ENCODE measurements at places on chromosomes 4 and X.

GRCh38 chr4:168995537-168996295 is 14.3 kb downstream of the CBR4 start:
- DNase-seq, result no peak

DNA sequence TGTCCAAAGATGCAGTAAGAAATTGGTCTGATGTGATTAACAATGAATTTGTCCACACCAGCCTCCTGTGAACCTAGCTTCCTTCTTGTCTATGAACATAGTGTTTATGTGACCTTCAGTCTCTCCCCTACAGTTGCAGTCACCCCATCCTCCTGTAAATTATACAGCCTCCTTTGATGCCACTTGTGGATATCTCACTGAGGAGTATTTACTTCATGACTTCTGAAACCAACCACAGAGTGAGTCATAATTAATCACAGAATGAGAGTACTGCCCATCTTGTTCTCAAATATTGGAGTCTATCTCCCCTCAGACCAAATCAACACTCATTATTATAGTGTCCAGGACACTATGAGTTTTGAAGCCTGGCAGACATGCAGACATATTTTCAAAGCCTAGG is 27.3 kb upstream of the XAGE2 start:
- no peak for DNase-seq

DNA sequence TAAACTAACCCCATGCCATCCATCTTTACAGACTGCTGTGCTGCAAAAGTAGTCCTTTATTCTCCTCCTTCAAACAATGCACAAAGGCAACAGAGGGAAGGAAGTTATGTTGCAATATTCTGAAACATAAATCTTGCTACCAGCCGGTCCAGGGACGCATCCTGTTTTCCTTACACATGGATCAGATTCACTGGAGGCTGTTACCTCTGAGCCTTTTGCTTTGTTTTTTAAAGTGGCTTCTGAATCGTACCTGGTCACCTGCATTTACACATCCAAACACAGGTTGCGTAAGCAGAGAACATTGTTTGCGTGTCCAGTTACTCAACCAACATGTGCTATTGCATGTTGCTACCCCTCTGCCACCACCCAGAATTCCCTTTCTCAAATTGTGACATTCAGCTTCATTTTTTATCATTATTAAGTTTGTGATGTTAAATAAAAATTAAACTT is 8.8 kb downstream of the PPARGC1A start:
- DNase-seq, result no peak

GRCh38 chrX:72685018-72685417 is 29.1 kb downstream of the PHKA1 start:
- DNase-seq, result no peak

DNA sequence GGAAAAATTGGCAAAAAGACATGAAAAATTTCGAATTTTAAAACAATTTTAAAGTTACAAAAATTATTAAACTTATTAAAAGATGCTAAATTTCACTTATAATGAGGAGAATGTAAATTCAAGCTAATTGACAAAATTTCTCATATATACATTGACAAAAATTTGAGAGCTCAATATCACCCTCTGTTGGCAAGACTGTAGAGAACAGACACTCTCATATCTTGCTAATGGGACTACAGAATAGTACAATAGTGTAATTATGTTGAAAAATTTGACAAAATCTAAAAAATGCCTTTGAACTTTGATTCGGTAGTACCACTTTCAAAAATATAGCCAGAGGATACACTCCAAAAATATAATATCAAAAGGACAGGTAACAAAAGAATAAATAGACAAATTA is 29.8 kb downstream of the DCAF8L2 start:
- no peak for DNase-seq

DNA sequence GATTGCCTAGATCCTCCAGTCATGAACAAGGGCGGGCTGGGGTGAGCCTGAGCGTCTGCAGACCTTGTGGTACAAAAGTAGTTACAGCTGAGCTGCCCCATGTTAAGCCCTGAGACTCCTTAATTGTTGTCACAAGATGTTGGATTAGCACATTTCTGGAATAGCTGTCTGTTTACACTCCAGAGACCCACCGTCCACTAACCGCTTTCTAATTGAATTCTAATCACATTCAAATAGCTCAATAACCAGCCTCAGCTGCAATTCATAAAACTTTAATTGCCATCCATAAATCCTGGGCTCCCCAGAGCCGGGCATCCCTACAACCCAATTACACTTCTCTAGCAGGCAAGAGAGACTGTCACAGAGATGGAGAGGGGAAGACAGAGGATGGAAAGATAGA is 1.6 kb upstream of the GSX2 start:
- no peak for DNase-seq

- DNase-seq, result no peak
Measured at GRCh38 chrX:41688156-41688555, 617 bp upstream of the GPR34 start.

- no peak for DNase-seq
Measured at GRCh38 chr4:158999166-158999682, 103.7 kb upstream of the RAPGEF2 start.

GRCh38 chrX:39144956-39145355 is 343.7 kb downstream of the MID1IP1 start:
- DNase-seq, result no peak

DNA sequence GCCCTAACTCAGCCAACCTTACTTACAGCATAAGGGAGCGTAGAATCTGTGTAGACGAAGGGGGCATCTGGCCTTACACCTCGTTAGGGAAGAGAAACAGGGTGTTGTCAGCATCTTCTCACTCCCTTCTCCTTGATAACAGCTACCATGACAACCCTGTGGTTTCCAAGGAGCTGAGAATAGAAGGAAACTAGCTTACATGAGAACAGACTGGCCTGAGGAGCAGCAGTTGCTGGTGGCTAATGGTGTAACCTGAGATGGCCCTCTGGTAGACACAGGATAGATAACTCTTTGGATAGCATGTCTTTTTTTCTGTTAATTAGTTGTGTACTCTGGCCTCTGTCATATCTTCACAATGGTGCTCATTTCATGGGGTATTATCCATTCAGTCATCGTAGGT is 14.6 kb downstream of the PLP1 start:
- DNase-seq, result no peak

- DNase-seq, result no peak
Measured at GRCh38 chr4:1266881-1267763, 18.2 kb upstream of the CTBP1 start.

DNA sequence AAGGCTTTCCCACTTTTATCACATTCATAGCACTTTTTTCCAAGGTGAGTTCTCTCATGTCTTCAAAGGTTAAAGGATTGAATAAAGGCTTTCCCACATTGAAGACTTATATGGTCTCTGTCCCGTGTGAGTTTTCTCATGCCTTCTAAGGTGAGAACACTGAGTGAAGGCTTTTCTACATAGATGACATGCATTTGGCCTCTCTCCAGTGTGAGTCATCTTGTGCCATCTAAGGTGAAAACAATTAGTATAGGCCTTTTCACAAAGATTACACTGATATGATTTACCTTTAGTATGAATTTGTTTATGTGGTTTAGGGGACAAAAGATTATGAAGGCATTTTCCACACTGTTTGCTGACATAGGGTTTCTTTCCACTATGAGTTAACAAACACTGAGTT is 21.2 kb downstream of the USP17L30 start:
- no peak for DNase-seq

GRCh38 chr4:76993787-76994641 is 44.5 kb downstream of the SEPTIN11 start:
- no peak for DNase-seq

- no peak for DNase-seq
Measured at GRCh38 chr4:85818700-85819099, 343.8 kb downstream of the ARHGAP24 start.

DNA sequence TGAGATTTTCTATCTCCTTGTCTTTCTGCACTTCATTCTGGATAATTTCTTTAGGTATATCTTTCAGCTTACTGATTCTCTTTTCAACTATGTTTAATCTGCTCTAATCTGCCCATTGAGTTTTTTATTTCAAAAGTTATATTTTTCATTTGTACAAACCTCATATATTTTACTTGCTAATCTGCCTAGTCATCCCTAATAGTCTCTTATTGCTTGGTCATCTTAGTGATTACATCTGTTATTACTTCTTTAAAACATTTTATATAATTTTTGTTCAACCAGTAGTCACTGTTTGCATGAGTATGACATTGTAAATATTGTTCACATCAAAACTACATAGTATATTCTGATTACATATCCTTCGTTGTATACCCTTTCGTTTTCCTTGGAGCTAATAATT is 32.4 kb downstream of the KANTR start:
- DNase-seq, result no peak

DNA sequence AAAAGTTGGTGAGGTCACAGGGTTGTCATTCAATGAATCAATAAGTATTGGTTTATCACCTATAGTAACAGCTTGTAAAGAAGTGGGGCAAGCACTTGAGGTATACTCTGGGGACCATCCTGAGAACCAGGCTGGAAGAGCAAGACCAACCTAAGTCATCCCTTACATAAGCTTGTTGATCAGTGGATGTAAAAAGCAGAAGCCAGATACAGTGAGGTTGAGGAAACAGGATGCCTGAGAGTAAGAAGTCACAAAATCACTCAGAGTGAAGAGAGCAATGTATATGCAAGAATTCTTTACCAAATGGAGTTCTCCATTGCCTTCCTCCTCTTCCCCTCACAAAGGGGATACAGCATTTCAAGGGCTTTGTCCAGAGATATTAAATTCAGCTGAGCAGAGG is 76.3 kb upstream of the PACRGL start:
- no peak for DNase-seq

DNA sequence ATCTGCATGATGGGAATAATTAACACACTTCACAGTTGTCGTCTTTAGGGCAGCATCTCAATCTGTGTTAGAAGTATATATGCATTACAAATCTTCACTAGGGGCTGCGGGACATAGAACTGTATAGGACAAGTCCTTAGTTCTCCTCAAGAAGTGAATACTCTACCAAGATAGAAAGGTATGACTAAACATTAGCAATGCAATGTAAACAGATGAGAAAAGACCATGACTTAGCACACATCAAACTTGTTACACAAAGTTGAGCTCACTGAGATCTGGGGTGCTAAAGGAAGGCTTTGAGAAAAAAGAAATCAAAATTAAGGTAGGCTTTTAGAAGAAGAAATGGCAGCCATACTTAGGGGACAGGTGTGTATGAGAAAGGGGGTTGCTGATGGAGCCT is 182.1 kb upstream of the MAP3K15 start:
- no peak for DNase-seq

GRCh38 chr4:118033148-118034052 is 886 bp upstream of the NDST3 start:
- DNase-seq, result peak; percentile 24

- no peak for DNase-seq
Measured at GRCh38 chr4:185846505-185847150, 34.6 kb upstream of the SORBS2 start.

DNA sequence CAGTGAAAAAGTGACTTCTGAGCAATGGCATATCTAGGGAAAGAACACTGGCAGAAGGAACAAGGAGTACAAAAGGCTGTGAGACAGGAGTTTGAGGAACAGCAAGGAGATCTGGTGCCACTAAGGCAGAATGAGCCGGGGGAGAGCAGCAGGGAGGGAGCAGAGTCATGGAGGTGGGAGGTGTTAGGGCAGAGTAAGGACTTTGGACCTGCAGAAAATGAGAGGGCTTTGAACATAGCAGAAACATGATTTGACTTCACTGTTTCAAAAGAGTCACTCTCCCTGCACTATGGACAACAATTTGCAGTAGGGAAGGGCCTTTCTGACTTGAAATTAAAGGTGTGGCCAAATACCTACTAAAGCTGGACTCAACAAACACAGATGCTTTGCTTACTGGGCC is 356.2 kb downstream of the ADGRL3 start:
- DNase-seq, result no peak

- DNase-seq, result no peak
Measured at GRCh38 chr4:102639598-102639997, 121.2 kb downstream of the MANBA start.

GRCh38 chrX:136130931-136131833 is 16.2 kb upstream of the FHL1 start:
- DNase-seq, result peak; percentile 11

GRCh38 chr4:170672381-170672965 is 582.7 kb upstream of the AADAT start:
- DNase-seq, result peak; percentile 6

- peak; percentile 88 for DNase-seq
Measured at GRCh38 chr4:173529477-173530325, at the start of gene HAND2. Gene HAND2 (minus strand): TSS chr4:173530229. CDS start chr4:173529289, 940 bp downstream.

DNA sequence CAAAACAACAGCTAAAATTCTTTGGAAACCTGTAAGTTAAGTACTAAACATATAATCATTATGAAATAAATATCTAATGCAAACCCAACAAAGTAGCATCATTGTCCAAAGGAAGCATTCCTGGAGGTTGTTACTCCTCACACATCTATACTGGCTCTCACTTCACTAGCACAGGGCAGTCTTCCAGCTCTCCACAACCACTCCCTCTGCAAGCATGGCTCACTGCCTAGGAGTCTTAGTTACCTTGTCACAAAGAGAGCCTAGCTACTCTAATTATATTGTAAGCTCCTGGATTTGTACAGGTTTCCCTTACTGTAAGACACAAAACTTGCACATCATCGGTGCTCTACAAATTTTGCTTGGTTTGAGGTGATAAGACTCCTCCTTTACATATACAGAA is 76.1 kb downstream of the AMMECR1 start:
- DNase-seq, result no peak

- peak; percentile 8 for DNase-seq
Measured at GRCh38 chr4:127479031-127479622, 153.6 kb upstream of the INTU start.

- DNase-seq, result no peak
Measured at GRCh38 chr4:57117491-57117890, 7.3 kb upstream of the IGFBP7 start.

GRCh38 chr4:35166466-35166865 is 1077.8 kb downstream of the ARAP2 start:
- DNase-seq, result no peak

DNA sequence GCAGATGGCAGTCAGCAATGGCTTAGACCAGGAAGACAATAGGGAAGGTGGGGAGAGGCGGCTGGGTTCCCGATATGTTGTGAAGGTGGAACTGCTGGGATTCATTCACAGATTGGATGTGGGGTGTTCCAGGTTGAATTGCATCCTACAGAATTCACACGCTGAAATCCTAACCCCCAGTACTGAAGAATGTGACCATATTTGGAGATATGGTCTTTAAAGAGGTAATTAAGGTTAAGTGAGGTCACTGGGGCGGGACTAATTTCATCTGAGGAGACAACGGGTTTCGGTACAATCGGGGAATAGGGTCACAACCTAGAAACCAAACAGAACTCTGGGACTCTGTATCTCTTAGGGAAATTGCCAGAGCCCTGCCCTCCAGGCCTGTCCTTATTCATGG is 5.3 kb upstream of the CHRNA9 start:
- DNase-seq, result no peak

DNA sequence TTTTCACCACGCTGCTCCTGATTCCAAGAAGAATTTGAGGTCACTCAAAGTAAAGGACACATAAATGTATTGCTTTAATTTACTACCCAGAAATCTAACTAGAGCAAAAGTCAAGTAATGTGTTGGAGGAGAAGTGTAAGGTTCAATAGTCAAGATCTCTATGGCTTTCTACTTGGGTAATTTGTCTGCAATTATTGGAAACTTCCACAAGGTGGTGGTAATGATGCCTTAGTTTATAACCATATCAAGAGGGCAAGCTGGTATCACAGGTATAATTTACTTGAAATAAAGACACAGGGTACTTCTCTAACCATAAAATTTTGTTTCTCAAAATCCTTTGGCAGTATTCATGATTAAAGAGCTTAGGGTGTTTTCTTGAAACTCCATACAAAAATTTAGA is 10.2 kb upstream of the GRIA3 start:
- DNase-seq, result no peak

Data from HTR-8/SVneo (cell line).